Fibroblast of the aortic adventitia (primary cell): ENCODE measurements at places on chromosomes 16 and 17. TPM values are rescaled to one million over a fixed set of nuclear protein-coding genes. Genes with fewer than 3 reads are reported as not detected.

Gene SPNS2
- 0.16 and 0.27 TPM in 2 replicates for total RNA-seq

- DNase-seq: no peak
These were observed 50.8 kb downstream of the DNAH17 start for GRCh38 chr17:78526231-78527025.

Gene PGAP6
- 25.2 and 51.2 TPM in 2 replicates for total RNA-seq

Gene PCTP
- 5.2 and 9.7 TPM in 2 replicates for total RNA-seq

GRCh38 chr17:7632492-7632894, 2.6 kb downstream of the SHBG start:
- peak; percentile 73 for DNase-seq

DNA sequence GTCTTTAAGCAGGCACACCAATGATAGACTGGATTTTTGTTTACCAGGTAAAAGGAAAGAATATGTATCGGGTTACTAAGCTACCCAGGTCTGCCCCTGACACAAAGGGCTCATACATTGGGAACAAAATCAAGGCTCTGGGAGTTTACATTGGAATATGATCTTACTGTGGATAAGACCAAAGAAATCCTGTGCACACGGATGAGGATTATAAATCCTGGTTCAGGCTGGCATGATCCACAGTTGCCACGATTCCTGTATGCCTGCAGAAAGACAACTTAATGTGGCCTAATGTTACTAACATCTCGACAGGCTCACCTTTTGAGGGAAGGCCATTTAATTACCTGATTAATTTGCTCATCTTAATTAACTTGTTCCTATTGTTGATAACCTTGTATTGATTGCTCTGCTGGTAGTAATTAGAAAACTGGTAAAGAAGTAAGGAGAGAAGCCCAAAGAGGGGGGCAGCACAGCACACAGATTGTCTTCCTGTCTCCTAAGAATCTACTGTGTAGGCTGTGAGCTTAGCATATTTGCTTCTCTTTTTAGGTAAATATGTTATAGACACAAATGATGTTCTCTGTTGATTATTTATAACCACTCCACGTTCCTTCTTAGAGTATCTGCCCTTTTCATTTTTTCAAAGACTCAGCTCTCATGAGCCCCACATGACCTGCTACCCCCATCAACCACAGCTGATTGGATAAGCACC, 51.0 kb upstream of the TOX3 start:
- DNase-seq: no peak

Gene CACNG1
- not detected in 2 replicates for total RNA-seq

Gene SULT1A3
- total RNA-seq: 6.0 and 7.0 TPM in 2 replicates

- no peak for DNase-seq
These were observed 14.5 kb downstream of the MSI2 start for GRCh38 chr17:57270801-57271245.

- peak; percentile 85 for DNase-seq
These were observed 118.2 kb upstream of the KCNJ18 start for GRCh38 chr17:21573961-21574610.

Gene KRT33A
- total RNA-seq: not detected in 2 replicates

GRCh38 chr16:69894676-69895075, 56.5 kb upstream of the CLEC18A start:
- DNase-seq: no peak

DNA sequence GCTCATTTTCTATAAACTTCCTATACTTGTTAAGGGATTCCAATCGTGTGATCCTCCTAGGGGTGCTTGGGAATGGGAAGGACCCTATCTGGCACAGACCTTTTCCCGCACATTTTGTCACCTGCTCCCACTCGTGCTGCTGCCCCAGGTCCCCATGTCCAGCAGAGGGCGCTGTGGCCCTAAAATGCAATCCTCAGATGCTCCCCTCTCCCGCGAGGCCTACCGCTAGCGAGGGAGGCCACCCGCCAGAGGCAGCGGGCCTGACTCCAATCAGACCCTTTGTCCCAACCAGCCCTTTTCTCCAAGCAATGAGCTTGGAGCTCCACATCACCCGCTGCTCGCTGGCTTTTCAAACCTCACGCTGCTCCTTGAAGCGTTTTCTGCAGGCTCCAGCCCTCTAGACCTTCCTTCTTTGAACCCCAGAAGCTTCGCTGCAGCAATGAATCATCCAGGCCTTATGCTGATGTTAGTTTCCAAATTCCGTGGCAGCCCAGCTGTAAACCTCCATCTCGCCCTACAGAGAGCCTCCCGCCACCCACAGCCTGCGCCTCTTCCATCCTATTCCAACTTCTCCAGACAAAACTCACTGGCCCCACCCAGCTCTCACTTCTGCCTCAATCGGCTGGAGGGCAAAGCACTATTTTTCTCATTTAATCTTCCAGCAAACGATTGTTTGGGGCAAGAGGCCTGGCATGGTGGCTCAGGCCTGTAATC, 23.6 kb upstream of the FZD2 start:
- peak; percentile 93 for DNase-seq

- DNase-seq: no peak
These were observed 240.1 kb downstream of the SLC39A11 start for GRCh38 chr17:72852277-72852938.

DNA sequence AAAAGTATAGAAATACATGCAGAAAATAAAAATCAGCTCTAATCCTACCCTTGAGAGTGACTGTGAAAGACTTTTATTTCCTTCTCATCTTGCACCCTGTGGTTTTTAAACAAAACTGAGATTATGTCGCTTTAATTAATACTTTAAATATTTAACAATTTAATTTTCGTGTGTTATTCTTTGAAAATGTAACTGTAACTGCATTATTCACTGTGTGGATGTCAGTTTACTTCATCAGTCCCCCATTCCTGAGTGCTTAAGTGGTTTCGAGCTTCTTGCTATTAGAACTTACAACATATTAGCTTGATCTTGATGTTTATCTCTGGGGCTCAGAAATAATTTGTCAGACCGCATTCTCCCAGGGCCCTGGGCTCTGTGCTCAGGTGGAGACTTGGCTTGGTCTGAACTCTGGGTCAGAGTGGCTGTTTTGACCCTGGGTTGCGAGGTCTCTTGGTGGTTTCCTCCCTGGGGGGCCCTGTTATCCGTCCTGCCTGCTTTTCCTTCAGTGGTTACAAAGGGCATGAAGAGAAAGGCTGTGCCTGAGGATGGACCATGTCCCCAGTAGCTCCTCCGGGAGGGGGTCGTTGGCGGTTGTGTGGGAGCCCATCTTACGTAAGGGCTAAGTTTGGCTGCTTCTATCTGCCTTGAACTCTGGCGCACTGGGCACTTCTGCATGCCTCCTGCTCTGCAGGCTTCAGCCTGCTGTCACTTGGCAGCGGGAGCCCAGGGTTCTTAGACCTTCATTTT, 25.7 kb downstream of the AKAP1 start:
- DNase-seq: no peak

- DNase-seq: no peak
These were observed 13.8 kb upstream of the ABCC3 start for GRCh38 chr17:50620858-50621257.

GRCh38 chr16:78430281-78430680, 330.8 kb downstream of the WWOX start:
- no peak for DNase-seq

- DNase-seq: peak; percentile 56
These were observed 630 bp downstream of the RNFT1 start for GRCh38 chr17:59963738-59964481.

DNA sequence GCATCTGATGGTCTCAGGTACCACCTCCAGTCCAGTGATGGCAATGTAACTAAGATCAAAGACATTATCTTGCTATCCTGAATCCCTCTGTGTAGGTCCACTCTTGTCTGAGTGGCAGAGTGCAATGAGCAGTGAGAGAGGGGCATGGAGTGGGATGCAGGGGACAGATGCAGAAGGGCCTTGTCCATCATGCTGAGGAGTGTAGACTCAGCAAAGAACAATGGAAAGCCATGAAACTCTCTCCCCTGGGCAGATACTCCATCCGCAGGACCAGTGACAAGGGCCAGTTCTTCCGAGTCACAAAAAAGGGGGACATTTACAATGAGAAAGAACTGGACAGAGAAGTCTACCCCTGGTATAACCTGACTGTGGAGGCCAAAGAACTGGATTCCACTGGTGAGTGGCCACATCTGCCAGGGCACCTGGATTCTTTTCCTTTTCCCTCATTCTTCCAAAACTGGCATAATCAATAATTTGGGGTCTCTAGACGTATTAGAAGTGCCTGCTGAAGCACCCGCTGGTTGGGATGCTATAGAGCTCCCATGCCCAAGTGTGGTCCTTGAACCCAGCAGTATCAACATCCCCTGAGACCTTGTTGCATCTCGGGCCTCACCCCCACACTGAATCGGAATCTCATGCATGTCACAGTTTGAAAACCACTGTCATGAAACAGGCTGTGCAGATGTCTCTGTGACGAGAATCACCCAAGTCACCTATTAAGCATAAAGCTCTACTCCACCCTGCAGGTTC, 29.5 kb downstream of the CDH5 start:
- DNase-seq: no peak

- DNase-seq: peak; percentile 52
These were observed 2.0 kb upstream of the SCN4A start for GRCh38 chr17:63974594-63975192.

Gene HOXB4
- 3.8 and 7.0 TPM in 2 replicates for total RNA-seq

DNA sequence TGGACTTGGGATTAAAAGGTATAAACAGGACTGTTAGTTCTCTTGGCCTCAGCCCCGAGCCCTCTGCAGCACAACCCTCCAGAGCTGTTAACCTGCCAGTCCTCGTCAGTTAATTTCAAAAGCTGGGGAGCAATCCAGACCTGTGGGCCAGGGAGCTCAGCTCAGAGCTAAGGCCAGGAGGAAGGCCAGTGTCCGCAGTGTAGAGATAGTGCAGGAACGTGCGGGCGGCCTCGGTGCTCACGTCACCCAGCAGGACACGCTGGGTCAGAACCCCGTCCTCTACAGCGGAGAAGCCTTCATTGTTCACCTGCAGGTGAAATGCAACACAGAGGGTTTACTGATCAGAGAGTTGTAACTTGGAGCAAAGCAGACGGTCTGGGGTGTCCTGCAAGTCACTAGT, 15.4 kb upstream of the NLRC3 start:
- no peak for DNase-seq

DNA sequence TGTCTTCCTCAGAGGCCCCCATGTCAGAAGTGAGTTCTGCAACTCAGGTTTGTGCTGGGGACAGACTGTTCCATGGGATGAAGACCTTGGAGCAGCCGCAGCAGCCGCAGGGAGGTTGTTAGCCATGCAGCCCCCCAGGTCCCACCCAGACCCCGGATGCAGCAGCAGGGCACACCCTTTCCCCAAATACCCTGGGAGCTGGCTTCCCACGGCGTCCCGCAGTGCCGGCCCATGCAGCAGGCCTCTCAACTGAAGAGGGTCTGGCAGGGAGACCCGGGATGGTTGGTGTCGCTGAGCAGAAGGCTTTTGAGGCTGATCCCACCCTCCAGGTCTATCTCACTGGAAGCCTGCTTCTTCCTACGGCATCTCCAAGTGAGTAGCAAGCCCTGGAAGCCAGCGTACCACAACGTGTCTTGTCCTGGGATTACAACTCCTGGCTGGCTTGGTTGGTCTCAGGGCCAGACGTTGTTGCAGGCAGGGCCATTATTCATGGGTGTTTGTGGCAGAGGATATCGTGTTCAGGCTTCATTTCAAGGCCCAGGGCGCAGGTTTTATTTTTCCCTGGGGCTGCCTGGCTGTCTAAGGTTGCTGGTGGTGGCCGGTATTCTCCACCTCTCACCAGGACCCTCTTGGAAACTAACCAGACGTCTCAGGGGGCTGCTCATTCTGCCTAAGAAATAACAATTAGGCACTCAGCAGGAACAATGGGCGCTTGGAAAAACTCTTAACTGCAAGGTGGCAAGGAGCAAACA, 223.2 kb downstream of the C16orf95 start:
- DNase-seq: no peak

GRCh38 chr17:42285346-42286050, 2.8 kb upstream of the STAT5A start:
- no peak for DNase-seq

Gene ZNF385C
- not detected in 2 replicates for total RNA-seq

GRCh38 chr17:32946375-32947135, 18.6 kb downstream of the TMEM98 start:
- DNase-seq: no peak

Gene SMIM5
- not detected in 2 replicates for total RNA-seq

DNA sequence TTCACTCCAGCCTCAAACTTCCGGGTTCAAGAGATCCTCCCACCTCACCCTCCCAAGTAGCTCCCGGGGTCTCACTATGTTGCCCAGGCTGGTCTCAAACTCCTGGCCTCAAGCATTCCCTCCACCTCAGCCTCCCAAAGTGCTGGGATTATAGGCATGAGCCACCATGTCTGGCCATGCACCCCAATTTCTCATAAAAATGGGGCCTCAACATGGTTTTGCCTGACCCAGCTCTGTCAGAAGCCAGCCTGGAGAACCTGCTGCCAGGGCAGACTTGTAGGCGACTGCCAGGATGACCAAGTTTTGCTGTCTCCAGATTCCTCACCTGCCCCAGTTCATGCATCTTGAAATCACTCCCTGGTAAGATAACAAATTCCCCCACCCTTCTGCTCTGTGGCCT, 82.9 kb downstream of the AIPL1 start:
- no peak for DNase-seq

Gene CDRT15L2
- total RNA-seq: not detected in 2 replicates

- no peak for DNase-seq
These were observed 104.5 kb downstream of the CRLF3 start for GRCh38 chr17:30720013-30720471.

DNA sequence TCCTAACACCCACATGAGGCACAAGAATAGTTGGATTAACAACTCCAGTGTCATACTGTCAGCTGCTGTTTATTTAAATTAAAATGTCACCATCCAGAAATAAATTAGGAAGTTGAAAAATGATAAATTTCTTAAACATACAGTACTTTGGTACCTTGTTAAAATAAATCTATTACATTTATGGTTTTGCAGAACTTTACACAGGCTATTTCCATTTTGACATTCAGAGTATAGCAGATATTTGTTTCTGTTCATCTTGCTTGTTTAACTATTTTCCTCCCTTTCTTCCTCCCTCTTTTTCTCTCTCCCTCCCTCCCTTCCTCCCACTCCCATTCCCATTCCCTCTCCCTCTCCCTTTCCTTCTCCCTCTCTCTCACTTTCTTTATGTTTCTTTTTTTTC, 310.1 kb downstream of the CDH8 start:
- no peak for DNase-seq

DNA sequence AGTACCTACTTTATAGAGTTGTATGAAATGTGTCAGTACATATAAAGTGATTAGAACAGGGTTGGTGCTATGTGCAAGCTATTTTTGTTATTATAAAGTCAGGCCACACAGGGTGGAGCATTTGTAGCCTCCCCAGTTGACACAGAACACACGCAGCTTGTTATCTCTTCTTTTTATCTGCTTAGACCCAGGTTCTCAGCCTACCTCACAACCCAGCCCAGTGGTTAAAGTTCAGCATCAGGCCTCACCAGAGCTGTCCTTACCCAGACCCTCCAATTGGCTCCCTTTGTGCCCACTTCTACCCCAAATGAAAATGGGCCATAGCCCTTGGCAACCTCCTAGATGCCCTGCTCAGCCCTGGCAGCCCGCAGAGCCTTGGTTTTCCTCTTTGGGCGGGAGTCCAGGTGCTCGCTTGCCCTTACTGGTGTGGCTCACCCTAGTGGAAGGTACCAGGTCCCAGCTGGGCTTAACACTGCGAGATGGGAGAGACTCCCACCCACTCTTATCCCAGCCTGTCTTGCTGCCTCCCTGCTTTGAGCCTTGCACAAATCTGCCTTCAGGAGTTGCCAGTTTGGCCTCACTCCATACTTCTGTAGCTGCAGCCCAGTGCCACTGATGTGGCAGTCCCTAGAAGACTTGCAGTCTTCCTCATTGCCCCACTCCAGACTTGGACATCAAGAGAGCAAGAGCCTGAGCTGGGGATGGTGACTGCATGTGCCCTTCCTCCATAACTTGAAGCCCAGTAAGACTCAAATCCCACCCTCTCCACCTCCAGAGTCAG, 1.1 kb upstream of the PIGS start:
- DNase-seq: no peak

- peak; percentile 16 for DNase-seq
These were observed 43.9 kb downstream of the PITPNC1 start for GRCh38 chr17:67420994-67421393.
